HS-27A (cell line): ENCODE measurements at places on chromosomes 4 and X.

DNA sequence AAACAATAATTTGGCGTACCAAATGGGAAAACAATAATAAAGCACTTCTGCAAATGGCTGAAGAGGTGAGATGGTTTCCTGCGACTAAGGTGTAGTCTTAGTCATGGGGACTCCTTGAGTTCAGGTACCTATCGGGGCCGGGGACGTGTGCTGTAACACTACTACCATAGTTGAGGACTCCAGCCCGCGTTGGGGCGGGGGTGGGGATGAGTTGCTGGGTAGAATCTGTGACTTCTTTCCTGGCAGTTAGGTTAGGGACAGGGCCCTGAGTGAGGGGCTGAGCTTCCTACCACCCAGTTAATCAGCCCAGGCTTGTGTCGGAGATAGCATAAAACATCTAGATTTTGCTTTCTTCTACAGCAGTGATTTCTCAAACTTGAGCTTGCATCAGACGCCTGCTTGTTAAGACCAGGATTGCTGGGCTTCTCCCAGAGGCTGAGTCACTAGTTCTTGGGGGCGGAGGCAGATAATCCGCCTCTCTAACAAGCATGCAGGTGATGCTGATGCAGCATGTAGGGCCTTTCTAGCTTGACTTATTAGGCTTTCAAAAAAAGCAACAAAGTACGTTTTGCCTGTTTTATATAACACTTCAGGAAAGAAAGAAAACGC, 30.2 kb downstream of the RBBP7 start:
- no peak for DNase-seq

- no peak for DNase-seq
Measured at GRCh38 chr4:188262464-188262863, 123.2 kb downstream of the TRIML1 start.

DNA sequence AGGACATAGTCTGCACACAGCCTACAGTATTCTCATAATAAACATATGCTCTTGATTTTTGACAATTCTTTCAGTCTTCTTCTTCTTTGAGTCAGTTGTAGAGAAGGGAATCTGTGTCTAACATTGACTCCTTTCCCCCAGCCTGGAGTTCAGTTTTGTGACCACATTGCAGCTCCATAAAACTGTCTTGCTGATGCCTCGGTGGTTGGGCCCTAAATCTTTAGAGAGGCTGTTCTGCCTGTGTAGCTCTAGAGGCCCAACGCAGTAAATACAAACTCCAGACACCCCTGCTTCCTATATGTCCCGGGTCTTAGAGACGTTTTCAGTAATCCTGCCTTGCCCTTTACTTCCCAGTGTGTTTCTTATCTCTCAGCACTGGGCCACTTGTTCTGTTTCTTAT, 639.5 kb upstream of the AADAT start:
- no peak for DNase-seq

- DNase-seq = no peak
Measured at GRCh38 chr4:112085156-112086035, 59.9 kb upstream of the FAM241A start.

GRCh38 chr4:25632135-25632534, 23.5 kb upstream of the SLC34A2 start:
- no peak for DNase-seq

DNA sequence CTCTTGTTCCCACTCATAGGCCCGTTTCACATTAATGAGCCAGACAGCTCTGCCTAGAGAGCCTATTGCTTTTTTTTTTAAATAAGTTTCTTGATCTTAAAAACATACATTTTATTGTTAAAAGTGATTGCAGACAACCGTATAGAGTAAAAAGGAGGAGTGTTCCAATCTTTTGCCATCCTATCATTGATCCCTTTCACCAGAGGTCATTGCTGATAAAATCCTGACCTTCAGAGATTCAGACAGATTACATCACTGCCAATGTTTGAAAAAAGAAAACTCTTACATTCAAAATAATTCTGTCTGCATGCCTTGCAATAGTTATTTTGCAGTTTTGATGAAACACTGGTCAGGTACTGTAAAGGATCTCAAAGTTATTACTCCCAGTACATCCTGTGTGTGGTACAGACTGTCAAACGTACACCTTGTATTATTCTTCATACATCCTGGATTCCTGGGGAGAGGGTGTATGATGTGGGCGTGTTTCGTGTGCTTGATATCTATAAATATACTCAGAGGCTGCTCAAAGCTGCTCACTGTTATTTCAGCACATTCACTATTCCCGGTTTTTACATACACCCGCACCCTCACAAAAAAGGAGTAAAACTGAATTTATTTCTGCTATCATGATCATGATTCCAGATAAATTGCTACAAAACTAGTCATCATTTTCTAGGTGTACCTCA, 15.4 kb upstream of the KLHL2 start:
- DNase-seq = no peak

- no peak for DNase-seq
Measured at GRCh38 chrX:47644557-47645091, 5.7 kb downstream of the ELK1 start.

GRCh38 chr4:169698331-169698730, 59.4 kb downstream of the HPF1 start:
- no peak for DNase-seq

- DNase-seq = no peak
Measured at GRCh38 chr4:122086338-122087065, 65.6 kb upstream of the BLTP1 start.

DNA sequence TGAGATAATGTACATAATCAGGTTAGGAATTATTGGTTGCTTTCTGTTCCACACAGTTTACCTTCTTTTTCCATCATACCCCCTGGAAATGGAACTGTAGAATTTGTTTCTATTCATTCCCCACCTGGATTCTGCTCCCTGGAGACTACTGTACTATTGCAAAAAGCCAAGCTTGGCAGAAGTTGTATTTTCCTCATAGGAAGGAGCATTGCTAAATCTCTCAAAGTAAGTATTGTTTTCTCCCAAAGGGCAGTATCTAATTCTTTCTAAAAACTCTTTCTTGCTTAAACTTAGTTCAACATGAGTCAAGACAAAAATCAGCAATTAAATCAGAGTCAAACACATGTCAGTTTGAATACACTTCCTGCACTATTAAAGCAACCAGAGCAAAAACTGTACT, 136.2 kb downstream of the CDS1 start:
- DNase-seq = no peak

- DNase-seq = no peak
Measured at GRCh38 chr4:67744561-67745283, 9.5 kb downstream of the GNRHR start.
